ENCODE measurements at places on chromosomes 5 and 9.

- H3K4me1 ChIP-seq, result peaks cover 7% of the 10 kb centered on the region
- no peak overlapping the region for H3K4me3 ChIP-seq
- no peak for DNase-seq
- H3K36me3 ChIP-seq, result peaks cover 17% of the 10 kb centered on the region
These were observed 35.6 kb downstream of the RUFY1 start for GRCh38 chr5:179585941-179586401.

GRCh38 chr5:87074934-87075541 lies 192.6 kb upstream of the RASA1 start:
- H3K27ac ChIP-seq, result no peak overlapping the region
- H3K4me3 ChIP-seq, result no peak overlapping the region
- no peaks in the 10 kb centered on the region for H3K27me3 ChIP-seq
- H3K4me1 ChIP-seq, result peaks cover 4% of the 10 kb centered on the region

- peaks cover 64% of the 10 kb centered on the region for H3K27me3 ChIP-seq
- no peak overlapping the region for H3K27ac ChIP-seq
- peak overlapping the region; percentile 96 for H3K4me3 ChIP-seq
These were observed 973 bp downstream of the PLPPR1 start for GRCh38 chr9:101029315-101030085.

- no peak overlapping the region for H3K4me3 ChIP-seq
- DNase-seq, result no peak
- H3K27ac ChIP-seq, result no peak overlapping the region
- no peaks in the 10 kb centered on the region for H3K4me1 ChIP-seq
- H3K27me3 ChIP-seq, result no peaks in the 10 kb centered on the region
These were observed 154.1 kb downstream of the SEMA6A start for GRCh38 chr5:116420540-116420939.

GRCh38 chr5:73448463-73449136 lies at the start of gene FOXD1:
FOXD1 (minus strand) TSS chr5:73448777; CDS start chr5:73448362, 415 bp downstream.
- DNase-seq, result peak; percentile 65
- peaks cover 3% of the 10 kb centered on the region for H3K36me3 ChIP-seq
- H3K4me3 ChIP-seq, result peak within 1 kb of the TSS; percentile 91
- peaks cover 20% of the 10 kb centered on the region for H3K4me1 ChIP-seq
- no peak within 1 kb of the TSS for H3K27ac ChIP-seq

- H3K27me3 ChIP-seq, result no peaks in the 10 kb centered on the region
- H3K4me3 ChIP-seq, result no peak overlapping the region
- DNase-seq, result no peak
- no peaks in the 10 kb centered on the region for H3K4me1 ChIP-seq
These were observed 11.2 kb downstream of the RICTOR start for GRCh38 chr5:39063037-39063436.

Measured in neural crest cell (in vitro differentiated cells).